Inflammatory macrophage (primary cell): ENCODE measurements at places on chromosomes 7 and 10.
A peak's percentile ranks its signal among the peaks of the same experiment; 100 is the strongest.

- no peak for DNase-seq
Measured at GRCh38 chr7:47830015-47830414, 118.3 kb downstream of the PKD1L1 start.

- DNase-seq: no peak
Measured at GRCh38 chr7:137546671-137547070, 203.1 kb upstream of the PTN start.

DNA sequence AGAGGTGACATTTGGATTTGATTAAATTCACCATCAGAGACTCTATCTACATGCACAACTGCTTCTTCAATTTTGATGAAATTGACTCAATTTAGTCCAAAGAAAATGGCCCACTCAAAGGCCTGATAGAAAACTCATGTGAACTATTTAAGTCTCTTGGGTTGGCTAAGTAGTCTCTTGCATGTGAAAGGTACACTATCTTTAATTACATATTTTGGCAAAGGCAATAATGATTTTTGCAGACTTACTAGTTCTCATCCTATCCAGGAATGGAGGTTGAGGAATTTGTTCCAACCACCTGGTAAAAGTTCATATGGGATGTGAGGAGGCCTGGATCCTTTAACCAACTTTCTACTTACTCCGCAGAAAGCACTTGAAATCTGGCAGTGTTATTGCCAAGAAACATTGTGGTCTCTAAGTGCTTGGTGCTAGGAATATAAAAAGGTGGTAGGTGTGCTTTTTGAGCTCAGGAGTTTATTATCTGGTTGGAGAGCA lies 618.6 kb upstream of the MKI67 start:
- no peak for DNase-seq

GRCh38 chr10:92238586-92239098 lies 52.2 kb downstream of the CPEB3 start:
- DNase-seq: peak; percentile 31

- no peak for DNase-seq
Measured at GRCh38 chr7:40506158-40506557, 371.4 kb downstream of the SUGCT start.

DNA sequence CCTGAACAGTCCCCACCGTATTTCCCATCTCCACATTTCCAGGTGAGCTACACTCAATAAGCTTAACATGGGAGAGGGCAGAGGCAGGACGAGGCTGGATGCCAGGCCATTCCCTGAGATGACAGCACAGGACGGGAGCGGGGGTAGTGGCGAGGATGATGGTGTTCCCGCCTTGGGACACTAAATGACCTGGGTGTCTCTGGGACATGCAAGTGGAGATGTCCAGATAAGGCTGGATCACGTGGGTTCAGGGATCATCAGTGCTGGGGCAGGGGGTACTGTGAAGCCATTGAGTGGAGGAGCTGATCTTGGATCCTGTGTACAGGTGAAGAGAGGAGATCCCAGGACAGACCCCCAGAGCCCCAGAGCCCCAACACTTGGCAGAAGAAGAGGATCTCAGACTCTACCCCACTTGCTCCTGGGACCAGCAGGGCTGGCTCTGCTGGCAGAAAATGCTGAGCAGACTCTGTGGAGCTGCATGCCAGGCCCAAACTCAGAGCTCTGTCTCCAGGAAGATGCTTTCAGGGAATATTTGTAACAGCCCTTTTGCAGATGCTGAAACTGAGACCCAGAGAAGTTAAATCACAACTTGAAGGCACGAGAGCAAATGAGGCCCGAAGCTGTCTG lies 29.7 kb upstream of the HSPA12A start:
- DNase-seq: no peak

DNA sequence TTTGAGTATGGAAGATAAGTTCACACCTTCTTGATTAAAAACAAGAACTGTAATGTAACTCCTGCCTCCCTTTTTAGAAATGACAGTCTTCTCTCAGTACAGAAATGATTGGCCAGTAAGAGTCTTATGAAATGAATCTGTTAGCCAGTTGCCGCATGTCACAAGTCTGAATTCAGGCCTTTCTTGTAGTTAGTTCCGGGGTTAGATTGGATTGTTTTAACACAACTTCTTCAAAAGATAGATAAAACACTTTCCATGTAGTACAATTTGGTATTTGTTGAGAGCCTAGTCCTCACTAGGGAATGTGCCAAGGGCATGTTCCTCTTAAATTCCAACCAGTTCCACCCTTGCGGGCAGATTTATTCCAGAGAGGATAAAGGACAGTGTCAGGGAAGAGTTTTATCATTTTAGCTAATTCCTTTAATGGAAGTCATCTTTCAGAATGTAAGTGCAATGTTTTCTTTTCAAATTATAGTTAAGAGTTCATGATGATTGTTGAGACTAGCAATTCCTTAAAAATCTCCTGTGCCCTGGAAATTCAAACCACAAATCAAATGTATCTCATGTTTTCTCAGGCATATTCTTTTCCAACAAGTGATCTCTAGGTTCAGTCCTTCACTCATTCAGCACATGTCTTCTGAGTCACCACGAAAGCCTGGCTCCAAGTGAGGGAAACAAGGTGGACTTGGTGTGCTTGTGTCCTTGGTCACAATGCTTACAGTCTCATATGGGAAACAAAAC lies 4.1 kb downstream of the FHIP2A start:
- DNase-seq: no peak

DNA sequence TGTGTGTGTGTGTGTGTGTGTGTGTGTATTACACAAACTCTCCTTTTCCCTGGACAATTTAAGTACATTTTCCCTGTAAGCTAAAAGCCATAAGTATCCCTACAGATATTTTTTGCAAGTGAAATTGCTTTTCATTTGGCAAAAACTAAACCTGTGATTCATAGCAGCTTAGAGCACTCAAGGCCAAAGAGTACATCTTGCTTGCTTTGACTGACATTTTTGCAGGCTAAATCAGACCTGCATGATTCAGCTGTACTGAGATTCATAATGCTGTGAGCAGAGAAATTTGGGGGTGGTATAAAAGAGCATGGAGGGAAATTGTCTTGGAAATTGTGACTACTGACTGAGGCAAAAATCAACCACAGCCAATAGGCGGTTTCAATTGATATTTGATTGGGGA lies 500.4 kb downstream of the GFRA1 start:
- DNase-seq: no peak

- peak; percentile 94 for DNase-seq
Measured at GRCh38 chr7:102064361-102065025, 222.2 kb upstream of the SH2B2 start.

DNA sequence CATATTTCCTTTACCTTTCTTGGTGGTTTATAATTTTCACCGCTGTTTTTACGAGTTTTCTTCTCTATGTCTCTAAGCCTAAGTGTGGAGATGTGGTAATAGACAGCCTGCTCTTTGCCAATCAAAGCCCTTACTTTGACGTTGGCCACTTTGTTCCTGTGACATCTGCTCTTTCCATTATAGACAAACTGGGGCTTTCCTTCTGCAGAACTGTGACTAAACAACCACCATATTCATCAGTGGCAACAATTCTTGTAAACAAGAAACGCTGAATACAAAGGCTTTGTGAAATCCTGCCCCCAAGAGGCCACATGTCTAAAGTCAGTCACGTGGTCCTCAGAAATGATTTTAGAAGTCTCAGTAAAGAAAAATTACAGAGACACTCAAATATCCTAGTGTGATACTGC lies 59.6 kb upstream of the CAPZA2 start:
- DNase-seq: peak; percentile 53

DNA sequence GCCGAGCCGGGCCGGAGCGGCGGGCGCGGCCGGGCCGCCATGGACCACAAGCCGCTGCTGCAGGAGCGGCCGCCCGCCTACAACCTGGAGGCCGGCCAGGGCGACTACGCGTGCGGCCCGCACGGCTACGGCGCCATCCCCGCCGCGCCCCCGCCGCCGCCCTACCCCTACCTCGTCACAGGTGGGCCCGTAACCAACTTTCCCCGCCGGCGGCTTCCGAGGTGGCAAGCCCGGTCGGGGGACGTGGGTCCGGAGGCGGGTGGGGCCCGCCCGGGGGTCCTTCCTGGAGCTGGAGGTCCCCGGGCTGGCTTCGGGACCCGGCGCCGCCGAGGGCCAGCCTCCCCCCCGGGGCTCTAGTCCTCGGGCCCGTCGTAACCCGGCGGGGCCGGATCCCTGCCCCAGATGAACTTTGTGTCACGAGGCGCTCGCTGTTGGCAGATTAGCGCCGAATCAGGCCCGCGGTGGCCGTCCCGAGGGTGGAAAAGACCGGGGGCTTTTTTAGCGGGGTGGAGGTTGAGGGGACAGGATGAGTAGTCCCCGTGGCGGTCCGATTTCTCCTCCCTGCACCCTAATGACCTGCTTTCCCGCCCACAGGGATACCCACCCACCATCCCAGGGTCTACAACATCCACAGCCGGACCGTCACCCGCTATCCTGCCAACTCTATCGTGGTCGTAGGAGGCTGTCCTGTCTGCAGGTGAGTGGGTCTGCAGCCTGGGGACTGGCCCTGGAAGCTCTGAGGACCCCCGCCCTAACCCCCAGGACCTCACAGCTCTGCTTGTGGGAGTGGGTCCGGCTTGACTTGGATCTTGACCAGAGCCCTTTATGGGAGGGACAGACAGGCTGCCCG lies 496 bp downstream of the BRI3 start:
- DNase-seq: peak; percentile 61

GRCh38 chr10:97047083-97047736 lies 138.5 kb downstream of the SLIT1 start:
- no peak for DNase-seq

- DNase-seq: peak; percentile 84
Measured at GRCh38 chr10:97542169-97543024, 30.2 kb upstream of the ANKRD2 start.

GRCh38 chr10:51066231-51066630 lies 8.1 kb upstream of the PRKG1 start:
- DNase-seq: no peak

GRCh38 chr7:131747658-131748232 lies 191.3 kb upstream of the PODXL start:
- no peak for DNase-seq

DNA sequence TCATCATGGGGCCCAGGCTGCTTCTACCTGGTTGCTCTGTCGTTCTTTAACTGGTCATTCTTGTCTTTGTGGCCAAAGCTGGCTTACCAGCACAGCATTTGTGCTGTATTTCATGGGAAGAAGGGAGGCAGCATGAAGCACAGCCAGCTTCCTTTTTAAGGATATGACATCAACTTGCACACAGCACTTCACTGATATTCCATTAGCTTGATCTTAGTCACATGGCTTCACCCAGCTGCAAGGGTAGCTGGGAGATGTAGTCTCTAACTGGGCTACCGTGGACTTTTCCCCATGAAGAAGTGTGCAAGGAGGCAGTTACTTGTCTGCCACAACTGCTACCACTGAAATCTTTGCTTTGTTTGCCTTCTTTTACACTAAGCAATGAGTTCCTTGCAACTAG lies 525.2 kb downstream of the LRMDA start:
- DNase-seq: peak; percentile 46

DNA sequence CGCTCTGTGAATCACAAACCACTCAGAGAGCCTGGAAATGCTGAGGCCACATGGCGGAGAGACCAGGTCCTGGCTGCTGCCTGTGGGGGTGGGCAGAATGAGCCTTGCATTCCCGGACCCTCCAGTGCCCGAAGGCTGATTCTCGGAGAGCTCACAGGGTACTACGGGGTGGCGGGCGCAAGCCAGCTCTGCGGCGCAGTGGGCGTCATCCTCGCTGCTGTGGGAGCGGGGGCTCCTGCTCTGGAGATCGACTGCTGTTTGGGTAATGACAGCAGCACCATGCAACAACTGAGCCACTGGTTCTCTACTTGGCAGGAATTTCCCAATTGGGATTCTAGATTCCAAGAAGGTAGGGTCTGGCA lies 108.0 kb downstream of the PTPRN2 start:
- no peak for DNase-seq
